ENCODE measurements at places on chromosomes 5 and 9.

GRCh38 chr5:33621514-33621913 lies 180.7 kb downstream of the TARS1 start:
- no peak for DNase-seq

GRCh38 chr5:4159681-4160080 lies 564.0 kb downstream of the IRX1 start:
- no peak for DNase-seq

DNA sequence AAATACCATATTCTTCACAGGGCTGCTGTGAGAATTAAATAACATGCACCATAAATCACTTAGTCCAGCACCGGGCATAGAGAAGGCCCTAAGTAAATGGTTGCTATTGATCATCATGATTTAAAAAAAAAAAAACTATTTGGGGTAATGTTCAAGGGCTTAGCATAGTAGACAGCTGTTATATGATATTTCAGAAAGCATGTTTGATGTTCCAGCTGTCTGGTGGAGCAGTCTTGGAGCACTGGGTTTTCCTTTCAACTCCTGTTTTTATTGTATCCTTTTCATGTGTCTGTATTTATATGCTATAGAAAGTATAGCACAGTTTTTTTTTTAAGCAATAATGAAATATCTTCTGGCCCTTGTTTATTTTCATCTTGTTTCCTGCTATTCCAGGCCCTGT lies 28.0 kb upstream of the TOMM5 start:
- DNase-seq: no peak

DNA sequence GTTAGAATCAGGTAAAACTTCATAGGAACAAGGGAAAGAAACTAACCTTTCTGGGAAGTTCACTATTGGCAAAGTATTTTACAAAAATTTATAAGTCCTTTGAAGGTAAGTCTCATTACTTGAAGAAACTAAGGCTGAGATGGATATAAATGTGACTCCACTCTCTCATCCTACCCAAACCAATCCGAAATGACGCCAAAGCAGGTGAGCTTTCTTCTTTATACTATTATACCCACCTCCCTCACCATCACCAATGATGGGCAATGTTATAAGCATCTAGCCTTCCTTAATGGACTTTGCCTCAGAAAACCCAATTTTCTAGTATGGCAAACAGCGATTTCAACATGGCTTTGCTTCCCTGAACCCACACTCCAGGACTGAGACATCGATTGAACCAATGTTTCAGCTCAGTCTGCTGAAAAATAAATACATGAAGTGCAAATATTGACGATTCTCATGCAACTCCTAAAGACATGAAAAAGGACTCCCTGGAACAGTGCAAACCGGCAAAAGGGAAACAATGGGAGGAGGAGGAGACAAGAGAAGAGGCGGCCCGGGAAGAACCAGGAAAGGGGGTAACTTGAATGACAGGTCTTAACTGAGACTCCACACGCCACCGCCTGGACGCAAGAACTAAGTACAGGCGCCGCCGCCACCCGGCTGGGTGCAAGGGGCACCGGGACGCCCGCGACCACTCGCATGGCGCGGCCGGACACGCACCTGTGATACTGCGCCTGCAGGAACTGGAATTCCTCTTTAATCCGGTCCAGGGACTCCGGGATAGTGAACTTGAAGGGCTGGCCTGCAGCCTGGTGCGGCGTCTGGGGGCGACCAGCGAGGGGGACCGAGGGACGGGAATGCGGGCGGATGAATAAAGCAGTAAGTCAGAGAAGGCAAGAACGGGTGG lies 2.5 kb downstream of the TLE1 start:
- no peak for DNase-seq

- no peak for DNase-seq
Observed at GRCh38 chr9:110015759-110016158, 192.2 kb downstream of the C9orf152 start.

DNA sequence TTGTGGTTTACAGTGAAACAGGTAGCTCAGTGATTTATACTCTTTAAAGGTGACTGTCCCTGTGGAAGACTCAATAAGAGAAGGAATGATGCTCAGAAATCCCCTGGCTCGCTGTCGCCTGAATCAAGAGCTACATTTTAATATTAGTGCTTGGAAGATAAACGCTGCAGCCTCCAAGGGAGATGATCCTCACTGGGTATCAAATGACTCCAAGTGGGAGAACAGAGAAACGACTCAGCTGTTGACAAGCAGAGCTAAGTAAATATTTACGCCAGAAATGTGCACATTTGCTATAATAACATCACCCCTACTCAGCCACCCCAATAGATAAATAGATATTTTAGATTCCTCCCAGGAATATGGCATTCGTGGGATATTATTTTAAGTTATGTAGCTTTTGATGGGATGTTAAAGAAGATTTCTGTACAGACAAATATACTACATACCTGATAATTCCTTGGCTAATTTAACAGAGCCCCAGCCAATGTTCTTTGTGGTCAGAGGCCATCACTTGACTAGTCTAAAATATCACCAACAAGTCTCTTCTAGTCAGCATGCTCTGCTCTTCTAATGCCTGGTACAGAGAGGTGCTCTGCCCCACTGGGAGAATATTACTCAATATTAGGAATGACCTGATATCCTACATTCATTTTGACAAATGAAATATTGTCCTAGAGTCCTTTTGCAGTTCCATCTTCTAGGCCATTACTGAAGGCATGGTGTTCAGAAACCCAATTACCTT lies 18.3 kb upstream of the CCDC192 start:
- no peak for DNase-seq

GRCh38 chr5:37850226-37850865 lies 10.5 kb upstream of the GDNF start:
- DNase-seq: no peak

DNA sequence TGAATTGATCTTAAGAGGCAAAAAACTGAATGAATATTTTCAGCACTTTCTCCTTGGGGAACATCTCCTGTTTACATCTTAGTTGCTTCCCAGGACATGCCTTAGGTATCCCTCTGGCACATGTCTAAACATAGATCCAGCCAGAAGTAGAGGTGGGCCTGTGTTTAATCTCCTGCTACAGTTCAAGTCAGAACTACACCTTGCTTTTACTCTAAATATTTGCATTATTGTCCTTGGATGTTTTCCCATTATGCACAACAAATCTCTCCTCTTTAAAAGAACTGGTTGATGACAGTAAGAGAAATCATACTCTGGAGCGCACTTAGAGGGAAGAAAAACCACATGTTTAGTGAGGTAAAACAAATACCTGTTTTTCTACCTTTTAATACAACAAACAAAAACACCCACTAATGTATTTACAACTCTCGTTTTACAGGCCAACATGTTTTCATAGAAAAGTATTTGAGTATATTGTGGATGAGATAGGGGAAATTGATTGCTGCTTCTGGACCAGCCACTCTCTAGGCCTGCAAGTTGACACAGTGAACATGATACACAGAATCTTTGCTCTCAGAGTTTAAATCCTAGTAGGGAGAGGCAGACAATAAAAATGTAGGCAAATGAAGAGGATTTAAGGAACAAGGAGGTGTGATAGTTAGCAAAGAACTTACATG lies 32.3 kb downstream of the TNFAIP8 start:
- no peak for DNase-seq

- DNase-seq: no peak
Observed at GRCh38 chr9:75612205-75612604, 278.3 kb upstream of the PCSK5 start.

- DNase-seq: no peak
Observed at GRCh38 chr5:1999794-2000193, 117.1 kb upstream of the IRX4 start.

DNA sequence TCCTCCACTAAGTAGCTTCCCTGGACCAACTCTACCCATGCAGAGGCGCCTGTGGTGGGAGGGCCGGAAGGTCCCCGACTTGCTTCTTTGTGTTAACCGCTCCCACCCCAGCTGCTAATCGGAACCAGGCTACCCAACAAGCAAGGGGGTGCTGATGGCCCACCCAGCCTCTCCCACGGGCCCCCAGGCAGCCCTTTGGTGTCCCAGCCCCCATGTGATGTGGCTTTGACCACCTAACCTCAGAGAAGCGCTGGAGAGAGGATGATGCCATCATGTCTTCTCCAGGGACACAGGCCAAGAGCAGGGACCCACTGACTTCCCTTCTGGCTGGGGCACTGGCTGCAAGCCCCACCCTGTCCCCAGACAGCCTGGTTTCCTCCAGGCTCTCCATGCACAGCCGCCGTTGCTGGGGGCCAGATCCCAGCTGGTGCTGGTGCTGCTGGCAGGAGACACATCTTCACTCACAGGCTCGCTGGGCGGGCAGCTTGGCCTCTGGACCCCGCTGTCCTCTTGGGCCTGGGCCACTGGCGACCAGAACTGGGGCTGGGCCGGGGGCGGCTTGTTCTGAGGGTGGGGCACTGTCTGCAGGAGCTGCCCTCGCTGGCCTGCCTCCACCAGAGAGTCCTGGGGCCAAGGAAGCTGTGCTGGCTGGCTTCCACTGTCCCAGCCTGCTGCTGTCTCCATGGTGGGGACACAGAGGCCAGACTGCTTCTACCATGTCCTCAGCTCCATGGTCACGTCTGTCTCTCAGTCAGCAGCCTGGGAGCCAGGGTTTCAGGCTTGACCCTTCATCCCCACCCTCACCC lies 27.8 kb downstream of the LAMC3 start:
- no peak for DNase-seq

GRCh38 chr5:173196133-173196952 lies 38.7 kb downstream of the NKX2-5 start:
- no peak for DNase-seq

GRCh38 chr9:121272401-121272948 lies 4.5 kb downstream of the GSN start:
- DNase-seq: no peak

GRCh38 chr5:176810081-176810597 lies at the start of gene UNC5A:
UNC5A (plus strand) TSS chr5:176810559; CDS start chr5:176810751, 192 bp downstream.
- DNase-seq: no peak

DNA sequence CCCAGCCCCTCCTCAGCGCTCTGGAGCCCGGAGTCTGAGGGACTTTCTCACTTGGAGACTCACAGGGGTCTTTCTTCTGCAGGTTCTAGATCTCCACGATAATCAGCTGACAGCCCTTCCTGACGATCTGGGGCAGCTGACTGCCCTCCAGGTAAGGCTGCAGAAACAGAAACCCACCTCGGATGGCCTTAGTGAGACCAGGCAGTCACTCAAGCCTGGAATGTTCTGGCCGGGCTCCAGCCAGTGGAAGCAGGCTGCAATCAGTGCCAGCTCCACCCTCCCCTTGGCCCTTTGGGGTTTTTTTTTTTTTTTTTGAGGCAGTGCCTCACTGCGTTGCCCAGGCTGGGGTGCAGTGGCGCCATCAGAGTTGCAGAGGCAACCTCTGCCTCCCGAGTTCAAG lies 7.6 kb downstream of the LRSAM1 start:
- no peak for DNase-seq

- no peak for DNase-seq
Observed at GRCh38 chr9:120668399-120668798, 45.9 kb downstream of the MEGF9 start.

DNA sequence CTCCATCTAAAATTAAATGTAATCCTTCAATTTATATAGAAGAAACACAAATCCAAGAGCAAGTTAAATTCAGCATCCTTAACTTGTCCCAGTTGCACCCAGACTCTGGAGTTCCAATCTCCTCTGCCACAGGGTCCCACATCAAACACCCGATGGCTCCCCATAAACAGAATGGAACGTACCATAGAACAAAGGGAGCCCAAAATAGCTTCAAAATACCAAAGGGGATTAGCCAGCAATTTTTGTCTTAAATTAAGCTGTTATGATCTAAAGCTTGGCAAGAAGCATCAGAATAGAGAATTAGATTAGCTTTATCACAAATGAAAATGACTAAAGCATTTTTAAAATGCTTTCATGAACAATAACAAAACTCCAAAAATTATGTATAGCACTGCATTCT lies 112.8 kb downstream of the FANCC start:
- no peak for DNase-seq

GRCh38 chr5:98128271-98128670 lies 645.2 kb upstream of the RGMB start:
- no peak for DNase-seq

DNA sequence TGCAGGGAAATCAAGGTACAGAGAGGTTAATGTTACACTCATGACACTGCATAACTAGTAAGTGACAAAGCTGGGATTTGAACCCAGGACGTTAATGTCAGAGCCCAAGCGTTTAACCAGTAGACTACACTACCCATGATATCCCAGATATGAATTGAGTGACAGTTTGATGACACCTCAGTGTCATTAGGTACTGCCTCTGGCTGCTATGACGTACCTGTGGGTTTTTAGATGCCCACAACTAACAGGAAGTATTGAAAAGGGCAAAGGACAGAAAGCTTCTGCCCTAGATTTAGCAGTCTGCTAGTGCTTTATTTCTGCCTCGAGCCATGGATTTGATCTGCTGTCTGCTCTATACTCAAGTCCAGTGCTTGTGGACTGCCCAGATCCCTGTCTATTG lies 56.2 kb downstream of the GLRA1 start:
- no peak for DNase-seq
